Kidney epithelial cell (primary cell): ENCODE measurements at places on chromosomes 7 and 10.

DNA sequence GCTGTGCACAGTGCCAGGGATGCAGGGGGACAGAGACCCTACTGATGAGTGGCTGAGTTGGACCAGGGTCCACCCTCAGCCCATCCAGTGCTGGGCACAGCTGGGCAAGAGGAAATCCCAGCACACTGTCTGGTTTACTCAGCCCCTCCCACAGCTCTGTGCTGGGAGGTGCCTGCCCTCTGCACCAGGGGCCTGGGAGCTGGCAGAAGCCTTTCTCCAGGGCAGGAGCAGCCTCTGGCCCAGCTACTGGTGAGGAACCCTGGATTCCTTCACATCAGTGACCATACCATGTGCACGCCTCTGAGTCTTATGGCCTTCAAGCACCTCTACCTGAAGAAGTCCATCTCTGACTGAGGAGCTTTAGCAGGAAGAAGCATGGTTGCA is 25.9 kb upstream of the C10orf71 start:
- DNase-seq, result no peak

- no peak for DNase-seq
Observed at GRCh38 chr10:63563623-63564022, 42.4 kb downstream of the REEP3 start.

DNA sequence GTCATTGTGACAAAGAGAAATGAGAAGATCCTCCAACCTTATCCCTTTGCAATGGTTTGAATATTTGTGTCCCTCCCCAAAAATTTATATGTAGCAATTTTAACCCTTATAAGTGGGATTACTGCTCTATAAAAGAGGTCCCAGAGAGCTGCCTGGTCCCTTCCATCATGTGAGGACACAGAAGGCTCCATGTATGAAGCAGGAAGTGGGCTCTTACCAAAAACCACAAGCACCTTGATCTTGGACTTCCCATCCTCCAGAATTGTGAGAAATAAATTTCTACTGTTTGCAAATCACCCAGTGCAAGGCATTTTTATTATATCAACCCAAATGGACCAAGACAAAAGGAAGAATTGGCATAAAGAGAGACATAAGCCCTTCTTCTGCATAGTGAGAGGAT is 95.7 kb downstream of the KCNMA1 start:
- DNase-seq, result no peak

DNA sequence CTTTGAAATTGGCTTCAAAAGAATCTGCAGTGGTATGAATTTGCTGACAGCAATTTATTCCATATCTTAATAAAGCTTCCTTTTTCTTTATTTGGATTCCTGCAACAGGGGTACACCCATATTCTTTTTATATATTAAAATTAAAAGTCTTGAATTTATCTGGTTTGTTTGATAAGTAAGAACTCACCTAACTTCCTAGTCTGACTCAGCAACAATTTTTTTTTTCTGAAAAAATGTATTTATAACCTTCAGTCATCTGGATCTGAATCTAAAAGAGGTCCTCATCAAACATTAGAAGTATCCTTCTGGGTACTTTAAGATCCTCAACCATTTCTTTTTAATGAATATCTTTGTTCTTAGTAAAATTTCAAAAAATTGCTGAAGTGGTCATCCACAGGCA is 4.5 kb downstream of the EPHB6 start:
- DNase-seq, result no peak

DNA sequence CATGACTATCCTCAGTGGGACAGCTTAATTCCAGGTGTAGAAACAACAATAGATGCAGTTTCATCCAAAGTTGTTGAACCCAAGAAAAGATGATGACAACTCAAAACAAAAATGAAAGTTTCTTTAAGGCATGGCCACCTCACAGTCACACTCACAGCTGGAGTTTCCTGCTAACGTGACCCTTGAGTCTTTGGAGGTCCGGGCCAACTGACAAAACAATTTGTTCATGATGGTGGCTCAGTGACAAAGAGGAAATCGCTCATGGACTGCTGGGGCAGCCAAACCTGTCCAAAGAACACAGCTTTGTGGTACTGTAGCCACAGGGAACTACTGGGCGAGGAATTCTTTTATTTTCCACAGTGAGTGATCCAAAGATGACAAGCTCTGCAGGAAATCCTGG is 96.0 kb upstream of the JCAD start:
- no peak for DNase-seq

GRCh38 chr10:99533496-99534449 is 1.0 kb downstream of the NKX2-3 start:
- no peak for DNase-seq

DNA sequence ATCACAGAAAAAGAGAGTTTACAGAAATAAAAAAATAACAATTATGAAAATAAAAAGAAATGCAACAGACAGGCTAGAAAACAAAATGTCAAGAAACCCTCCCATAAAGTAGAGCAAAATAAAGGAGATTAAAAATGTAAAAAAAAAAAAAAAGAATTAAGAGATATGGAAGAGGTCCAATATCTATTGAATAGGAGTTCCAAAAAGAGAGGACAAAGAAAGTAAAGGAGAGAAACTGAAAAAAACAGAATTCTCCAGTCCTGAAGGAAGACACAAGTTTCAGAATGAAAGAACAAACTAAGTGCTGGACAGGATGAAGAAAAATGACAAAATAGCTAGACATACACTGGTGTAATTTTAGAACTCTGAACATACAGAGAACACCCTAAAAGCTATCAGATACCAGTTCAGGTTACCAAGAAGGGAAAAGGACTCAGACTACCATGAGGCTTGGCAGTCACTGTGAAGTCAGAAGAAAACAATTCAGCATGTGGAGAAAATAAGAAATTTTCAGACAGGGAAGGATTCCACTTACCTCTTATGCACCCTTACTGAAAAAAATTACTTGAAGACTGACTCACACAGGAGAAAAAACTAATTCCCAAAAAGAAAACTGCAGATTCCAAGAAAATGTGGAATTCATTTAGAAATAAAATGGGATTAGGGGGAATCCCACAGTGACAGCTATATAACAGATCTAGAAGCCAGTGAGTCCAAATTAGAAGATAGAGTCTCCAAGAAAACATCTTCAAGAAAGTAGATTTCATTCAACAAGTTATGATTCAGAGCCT is 40.4 kb upstream of the ABLIM1 start:
- DNase-seq, result no peak

DNA sequence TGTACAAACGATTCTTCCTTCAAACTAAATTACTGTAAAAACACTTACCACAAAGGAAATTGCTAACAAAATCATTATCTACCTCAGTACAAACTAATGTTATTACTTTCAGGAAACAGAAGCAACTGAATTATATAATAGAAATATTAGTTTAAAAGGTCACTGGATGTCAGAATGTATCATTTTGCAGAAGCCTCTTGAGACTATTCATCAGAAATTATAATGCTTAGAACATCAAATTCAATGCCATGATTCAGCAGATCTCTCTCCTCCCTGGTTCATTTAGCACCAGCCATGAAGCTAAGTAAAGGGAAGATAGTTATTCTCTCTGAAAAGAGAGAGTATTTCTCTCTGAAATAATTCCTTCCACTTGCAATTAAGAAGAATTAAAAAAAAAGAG is 223.3 kb downstream of the IMMP2L start:
- no peak for DNase-seq

- no peak for DNase-seq
Observed at GRCh38 chr10:49534670-49535381, 4.1 kb downstream of the ERCC6 start.

DNA sequence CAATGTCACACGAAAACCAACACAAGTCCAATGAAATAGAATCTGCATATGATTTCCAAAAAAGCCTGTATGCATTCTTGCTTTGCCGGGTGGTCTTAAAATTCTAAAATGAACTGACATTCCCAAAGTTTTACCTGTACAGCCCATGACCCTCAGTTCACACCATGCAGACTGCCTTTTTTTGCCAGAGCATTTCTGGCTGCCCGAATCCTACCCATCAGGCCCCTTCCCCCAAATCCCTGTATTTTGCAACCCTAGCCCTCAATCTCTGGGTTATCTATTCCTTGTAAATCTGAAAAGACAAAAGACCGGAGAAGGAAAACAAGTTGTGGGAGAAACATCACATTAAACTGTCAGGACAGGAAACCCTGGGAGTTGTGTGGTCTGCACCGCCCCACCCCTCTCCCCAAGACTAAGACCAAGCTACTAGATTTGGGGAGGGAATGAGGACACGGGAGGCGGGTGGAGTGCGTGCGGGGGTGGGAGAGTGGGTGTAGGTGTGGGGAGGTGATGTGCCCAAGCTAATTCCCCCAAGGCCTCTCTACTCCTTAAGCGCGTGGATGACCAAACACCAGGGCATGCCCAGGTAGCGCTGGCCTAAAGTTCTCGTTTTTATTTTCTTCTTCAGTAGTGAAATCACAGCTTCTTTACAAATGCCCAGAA is 1.4 kb downstream of the JCAD start:
- no peak for DNase-seq
